Vagina (tissue), 2 donors: ENCODE measurements at places on chromosomes 4 and X.

DNA sequence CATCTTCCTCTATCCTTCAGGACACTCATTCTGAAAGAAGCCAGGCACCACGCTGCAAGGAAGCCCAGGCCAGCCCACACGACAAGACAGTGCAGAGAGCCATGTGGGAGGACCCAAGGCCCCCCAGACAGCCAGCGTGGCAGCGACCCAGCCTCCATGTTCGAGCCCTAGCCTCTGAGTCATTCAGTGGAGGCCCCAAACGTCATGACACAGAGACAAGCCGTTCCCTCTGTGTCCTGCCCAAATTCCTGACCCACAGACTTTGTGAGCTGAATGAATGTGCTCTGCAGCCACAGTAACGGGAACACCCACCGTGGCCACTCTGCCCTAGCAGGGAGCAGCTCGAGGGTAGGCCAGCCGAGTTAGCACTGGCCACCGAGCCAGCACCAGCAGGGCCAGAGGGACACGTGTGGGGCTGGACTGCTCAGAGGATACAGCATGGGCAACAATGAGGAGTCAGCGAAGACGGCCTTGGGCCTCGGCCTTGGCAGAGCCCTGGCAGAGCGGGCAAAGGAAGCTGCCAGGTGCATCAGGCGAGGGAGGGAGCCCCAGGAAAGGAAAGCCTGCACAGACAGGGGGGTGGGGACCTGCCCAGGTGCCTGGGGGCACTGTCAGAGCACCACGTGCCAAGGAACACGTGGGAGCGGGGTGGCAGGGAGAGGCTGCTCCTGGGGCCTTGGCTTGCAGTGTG lies 8.6 kb downstream of the BLOC1S4 start:
- no peak for DNase-seq

DNA sequence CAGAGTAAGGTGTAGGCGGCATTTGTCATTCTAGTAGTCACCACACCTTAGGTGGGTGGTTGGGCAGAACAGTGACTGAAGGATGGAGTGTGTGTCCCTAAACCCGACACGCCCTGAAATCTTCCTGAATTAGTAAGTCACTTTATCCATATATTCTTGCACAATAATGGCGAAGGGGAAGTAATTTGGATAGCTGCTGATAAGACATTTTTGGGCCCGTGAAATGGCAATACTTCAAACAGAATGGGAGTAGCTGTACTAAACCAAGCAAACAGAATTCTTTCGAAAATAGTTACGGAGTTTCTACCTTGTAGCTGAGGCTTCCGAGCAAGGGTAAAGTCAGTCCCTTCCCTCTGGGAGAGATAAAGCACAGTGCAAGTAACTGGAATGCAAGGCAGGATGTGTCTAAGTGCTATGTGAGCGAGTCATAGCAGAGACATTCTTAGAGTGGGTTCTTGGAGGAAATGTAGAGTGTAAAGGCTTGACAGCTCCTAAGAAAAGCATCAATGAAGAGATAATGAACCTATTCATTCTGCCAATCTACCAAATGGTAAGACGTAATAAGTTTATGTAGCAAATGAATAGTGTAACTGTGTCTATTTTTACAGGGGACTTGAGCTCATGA lies 72.8 kb downstream of the CLCN5 start:
- no peak for DNase-seq

DNA sequence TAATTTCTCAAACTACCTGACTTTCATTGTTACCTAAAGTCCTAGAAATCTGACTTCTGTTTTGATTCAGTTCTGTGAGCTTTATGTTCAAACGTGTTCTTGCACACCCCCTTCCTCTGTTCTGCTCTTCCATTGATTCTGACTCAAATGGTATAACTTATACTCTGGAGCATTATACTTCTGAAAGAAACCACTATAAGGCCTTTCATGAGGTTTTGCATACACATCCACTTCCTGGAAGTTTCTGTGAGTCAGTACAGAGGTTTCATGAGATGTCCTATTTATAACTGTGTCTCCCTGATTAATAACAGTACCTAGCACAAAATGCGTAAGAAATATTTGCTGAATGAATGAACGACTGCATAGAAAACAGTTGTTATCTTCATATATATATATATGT lies 540.2 kb upstream of the CT83 start:
- DNase-seq = no peak

DNA sequence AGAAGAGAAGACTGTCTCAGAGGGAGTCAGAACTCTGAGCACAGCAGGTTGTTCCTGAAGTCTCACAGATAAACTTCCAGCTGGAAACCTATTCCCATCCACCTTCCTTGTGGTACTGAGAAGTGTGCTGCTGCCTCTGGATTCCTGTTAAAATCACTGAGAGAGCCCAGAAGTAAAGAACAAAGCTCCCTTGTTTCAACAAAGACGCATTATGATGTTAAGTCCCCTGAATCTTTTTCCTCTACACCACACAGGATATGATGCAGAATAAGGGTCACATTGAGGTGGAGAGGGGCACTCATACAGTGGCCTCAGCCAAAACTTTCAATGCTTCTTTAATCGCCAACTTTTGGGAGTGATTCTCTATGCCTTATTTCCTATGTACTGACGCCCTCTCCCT lies 321.0 kb downstream of the OPHN1 start:
- no peak for DNase-seq

DNA sequence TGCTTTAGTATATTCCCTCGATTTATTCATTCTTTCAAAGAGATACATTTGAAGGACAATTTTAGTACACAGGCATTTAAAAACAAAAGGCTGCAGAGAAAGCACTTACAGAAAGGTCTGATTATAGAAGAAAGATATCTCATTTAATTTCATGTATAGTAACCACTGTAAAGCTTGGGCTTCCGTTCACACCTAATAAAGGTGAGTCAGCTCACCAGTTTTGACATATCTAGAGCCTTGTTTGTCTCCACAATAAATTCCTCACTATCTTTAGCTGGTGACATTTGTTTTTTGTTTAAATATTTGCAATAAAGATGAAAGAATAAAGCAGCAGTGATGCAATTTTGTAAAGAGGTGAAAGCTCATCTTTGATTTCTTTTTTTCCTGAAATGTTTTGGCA lies 1.1 kb upstream of the EPHA5 start:
- DNase-seq = no peak

DNA sequence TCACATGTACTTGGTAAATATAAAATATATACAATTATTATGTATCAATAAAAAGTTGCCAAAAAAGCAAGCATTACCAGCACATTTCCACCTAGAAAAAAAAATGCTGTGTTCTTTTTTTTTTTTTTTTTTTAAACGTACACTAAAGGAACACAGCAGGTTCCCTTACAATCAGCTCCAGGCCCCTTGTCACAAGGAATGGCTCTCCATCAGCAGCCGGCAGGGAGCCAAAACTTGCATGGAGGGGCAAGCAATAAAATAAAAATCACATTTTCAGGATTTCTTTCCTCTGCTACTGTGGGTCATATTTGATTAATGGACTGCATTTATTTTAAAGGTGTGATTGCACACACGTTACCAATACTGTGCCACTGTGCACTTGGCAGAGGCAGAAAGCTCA lies 460.3 kb downstream of the GPAT3 start:
- no peak for DNase-seq

GRCh38 chrX:4682636-4683035 lies 969.2 kb upstream of the PRKX start:
- no peak for DNase-seq

DNA sequence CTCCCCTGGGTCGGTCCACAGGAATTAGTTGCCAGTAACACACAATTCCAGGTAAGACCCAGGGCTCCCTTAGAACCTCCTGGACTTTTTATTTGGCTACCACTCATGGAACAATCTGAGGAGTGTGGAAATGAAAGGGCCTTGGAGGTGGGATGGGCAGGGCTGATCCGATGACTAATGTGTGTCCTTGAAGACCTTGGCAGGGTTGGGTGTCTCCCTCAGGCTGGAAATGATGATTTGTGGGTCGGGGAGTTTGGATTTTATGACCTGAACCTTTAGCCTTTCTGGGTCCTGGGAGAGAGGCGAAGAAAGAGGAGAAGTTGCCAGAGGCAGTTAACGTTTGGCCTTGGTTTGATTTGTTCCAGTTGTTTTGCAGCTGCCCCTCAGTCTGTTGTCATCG lies 425.0 kb downstream of the MID1IP1 start:
- DNase-seq = no peak

- DNase-seq = no peak
Measured at GRCh38 chr4:53066155-53066554, 204.0 kb downstream of the RASL11B start.

DNA sequence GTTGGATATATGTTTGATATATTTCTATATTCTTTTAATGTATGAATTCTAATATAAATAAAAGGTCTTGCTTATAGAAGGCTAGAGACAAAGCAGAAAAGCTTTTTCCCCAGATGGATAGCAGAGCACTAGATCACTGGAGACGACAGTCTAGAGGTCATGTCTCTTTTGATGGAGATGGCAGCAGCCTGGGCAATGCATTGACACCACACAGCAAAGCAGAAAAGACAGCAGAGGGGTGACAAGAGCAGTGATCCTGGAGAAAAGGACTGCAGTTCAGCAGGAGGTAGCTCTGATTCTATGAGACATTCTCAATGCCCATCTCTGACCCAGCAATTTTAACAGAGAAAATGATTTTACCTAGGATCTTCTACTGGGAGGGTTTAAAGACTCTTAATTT lies 210.6 kb downstream of the DTHD1 start:
- no peak for DNase-seq
